ENCODE measurements at places on chromosomes 16 and 17.
A peak's percentile ranks its signal among the peaks of the same experiment; 100 is the strongest.

GRCh38 chr17:8693328-8693727, 51.3 kb downstream of the CCDC42 start:
- DNase-seq, result no peak

DNA sequence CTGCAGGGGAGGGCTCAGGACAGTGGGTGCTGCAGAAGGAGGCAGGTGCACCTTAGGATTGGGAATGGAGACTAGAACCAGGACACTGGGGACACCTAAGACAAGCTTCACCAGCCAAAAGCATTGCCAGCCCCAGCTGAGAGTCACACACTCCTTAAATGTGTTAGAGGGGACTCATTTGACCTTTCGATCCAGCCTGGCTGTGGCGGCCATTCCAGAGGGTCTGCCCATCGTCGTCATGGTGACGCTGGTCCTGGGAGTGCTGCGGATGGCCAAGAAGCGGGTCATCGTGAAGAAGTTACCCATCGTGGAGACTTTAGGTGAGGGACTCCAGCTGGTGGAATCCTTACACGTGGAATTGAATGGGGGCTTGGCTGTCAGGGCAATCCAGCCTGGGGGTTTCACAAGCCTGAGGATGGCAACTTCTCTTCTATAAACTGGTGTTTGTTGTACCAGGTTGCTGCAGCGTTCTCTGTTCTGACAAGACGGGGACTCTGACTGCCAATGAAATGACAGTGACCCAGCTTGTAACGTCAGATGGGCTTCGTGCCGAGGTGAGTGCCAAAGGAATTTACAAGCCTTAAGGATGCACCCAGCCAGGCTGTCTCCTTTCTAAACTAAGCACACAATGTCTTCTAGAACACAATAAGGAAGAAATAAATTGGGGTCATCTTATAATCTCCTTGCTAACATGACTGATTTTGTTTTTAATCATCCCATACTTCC, 65.3 kb downstream of the MEAK7 start:
- no peak for DNase-seq

- no peak for DNase-seq
Observed at GRCh38 chr17:38815576-38816193, 9.4 kb downstream of the CWC25 start.

DNA sequence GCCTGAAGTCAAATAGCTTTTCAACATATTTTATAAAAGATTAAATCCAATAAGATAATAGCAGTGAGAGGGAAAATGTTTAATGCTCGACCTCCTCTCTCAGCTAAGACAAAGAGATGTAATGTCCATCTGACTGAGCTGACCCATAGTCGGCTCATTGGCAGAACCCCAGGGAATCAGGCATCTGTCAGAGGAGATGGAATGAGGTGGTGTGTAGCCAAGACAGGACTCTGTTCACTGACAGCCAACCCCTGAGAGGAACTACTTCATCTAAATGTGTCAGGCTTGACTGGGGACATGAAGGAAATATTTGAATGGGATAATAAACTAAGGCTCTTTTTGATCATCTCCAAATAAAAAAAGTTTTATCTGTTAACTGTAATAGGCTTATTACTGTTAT, 188.0 kb downstream of the CDH11 start:
- DNase-seq, result no peak

DNA sequence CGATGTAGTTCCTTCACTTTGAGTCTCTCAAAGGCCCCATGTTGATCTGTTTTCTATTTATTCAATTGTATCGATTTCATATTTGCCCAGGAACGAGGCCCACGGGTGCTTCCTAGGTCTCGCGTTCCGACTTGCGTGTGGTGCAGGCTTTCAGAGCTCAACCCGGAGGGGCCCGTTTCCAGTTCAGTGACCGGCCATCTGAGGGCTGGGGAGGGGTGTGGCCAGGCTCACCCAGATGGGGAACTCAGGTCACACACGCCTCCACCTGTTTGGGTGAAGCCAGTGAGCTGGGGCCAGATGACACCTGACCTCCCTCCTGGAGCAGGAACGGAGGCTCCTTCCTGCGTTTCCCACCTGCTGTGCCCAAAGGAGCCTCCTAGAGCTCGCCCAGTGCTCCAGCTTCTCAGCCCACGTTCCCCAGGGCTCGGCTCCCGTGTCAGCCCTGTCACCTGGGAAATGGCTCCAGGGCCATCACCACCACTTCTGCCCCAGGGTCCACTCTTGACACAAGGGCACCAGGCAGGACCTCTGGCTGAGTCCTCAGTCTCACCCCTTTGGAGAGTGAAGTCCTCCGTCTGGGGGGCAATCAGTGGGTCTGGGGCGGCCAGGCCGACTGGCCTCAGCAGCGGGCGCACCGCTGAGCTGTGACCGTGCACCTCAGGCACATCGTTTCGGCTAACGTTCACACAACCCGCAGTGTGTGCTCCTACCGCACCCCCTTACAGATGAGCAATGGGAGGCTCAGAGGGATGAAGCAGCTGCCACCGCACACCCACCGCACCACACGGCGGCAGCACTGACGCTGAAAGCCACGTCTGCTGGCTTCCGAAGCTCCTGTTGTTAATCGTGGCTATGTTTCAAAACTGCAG, 18.0 kb downstream of the FOXF1 start:
- no peak for DNase-seq

DNA sequence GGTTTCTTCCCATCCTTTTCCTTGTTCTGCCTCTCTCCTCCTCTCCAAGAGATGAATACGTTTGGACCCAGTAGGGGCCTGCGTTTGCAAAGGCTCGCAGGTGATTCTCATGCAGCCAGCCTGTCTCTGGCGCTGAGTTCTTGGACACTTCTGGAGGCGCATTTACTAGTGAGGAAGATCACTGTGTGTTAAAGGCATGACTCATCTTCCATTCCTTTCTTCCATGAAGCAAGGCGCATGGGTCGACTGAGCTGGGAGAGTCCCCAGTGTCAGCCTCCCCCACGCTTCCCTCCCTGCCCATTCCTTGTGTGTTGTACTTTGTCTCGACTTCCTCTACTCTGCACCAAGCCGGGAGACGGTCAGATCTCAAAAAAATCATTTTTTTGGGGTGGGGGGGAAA, 159.9 kb upstream of the EEF2KMT start:
- DNase-seq, result no peak

DNA sequence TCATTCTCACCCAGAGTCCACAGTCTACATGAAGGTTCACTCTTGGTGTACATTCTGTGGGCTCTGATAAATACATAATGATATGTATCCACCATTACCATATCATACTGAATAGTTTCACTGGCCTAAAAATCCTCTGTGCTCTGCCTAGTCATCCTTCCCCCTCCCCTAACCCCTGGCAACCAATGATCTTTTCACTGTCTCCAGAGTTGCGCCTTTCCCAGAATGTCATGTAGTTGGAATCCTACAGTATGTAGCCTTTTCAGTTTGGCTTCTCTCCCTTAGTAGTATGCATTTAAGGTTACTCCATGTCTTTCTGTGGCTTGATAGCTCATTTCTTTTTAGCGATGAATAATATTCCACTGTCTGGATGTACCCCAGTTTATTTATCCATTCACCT, 101.3 kb downstream of the NOG start:
- no peak for DNase-seq

DNA sequence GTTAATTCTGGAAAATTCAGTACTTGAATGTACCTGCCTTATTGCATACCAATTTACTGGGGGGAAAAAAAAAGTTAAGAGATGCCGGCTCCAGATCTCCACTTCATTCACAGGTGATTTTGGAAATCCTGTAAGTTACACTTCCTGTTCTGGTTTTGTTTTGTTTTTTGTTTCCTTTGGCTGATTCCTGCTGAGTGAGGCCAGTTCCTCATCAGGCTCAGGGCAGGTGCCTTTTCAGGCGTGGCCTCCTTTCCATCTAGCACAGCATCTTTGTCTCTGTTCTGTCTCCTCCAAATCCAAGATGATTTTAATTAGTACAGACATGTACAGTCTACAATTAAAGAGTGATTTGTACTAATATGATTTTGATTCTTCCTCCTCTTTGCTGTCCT, 19.2 kb downstream of the CYB561 start:
- no peak for DNase-seq

DNA sequence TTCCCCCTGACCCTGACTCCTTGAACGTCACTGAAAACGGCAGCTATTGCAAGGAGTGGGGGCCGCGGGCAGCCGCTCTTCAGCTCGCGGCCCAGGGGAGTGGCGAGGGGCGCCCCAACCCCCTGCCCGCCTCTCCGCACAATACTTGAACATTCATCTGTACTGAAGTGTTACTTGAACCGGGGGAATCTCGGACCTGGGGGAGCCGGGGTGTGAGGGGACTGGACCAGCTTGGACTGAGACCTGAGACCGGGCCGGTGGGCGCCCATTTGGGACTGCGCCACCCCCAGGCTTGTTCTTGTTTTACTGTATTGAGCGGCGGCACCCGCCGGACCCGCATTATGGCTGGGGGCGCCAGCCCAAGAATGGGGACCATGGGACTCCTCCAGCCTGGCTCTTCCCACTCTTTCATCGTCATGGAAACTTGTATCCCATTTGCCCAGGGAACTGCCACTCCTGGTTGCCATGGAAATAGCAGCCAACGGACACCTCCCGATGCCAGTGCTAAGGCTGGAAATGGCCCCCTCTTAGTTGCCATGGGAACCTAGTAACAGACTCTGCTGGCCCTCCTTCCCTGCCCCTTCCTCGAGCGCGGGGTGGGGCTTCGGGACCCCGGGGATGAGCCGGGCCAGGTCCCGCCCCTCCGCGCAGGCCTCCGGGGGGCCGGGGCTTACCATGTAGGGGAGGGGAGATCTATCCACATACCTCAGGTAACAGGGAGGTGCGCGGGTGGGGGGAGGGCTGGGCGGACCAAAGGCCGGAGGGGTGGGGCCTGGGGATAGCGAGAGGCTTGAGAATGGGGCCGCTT, 805 bp upstream of the ORAI3 start:
- peak; percentile 89 for DNase-seq

DNA sequence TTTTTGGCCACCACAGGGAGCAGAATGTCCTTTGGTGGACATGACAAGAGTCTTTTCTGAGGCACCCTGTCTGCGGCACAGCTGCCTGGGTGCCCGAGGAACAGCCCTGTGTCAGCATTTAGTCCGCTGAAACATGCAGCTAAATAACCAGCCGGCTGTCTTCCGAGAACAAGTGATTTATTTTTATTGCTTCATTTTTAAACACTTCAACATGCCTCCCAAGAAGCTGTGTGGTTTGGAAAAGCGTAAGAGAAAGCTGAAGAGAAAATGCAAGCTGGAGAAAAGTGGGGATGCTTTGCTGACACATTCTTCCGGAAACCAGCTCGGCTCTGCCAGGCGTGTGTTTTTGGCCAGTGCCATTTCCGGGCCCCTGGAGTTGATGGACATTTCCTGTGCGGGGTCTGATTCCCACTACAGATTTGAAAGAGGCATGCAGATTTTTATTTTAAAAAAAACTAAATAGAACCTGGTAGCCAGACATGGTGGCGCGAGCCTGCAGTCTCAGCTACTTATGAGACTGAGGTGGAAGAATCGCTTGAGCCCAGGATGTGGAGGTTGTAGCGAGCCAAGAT, 94.7 kb downstream of the SEC14L1 start:
- DNase-seq, result no peak

GRCh38 chr17:75878174-75878998, at the start of gene TRIM47:
TSS of gene TRIM47 (minus strand) at chr17:75878581. CDS start at chr17:75878548, 33 bp downstream.
- peak; percentile 83 for DNase-seq

- DNase-seq, result no peak
Observed at GRCh38 chr17:6160232-6160555, 90.0 kb downstream of the WSCD1 start.

DNA sequence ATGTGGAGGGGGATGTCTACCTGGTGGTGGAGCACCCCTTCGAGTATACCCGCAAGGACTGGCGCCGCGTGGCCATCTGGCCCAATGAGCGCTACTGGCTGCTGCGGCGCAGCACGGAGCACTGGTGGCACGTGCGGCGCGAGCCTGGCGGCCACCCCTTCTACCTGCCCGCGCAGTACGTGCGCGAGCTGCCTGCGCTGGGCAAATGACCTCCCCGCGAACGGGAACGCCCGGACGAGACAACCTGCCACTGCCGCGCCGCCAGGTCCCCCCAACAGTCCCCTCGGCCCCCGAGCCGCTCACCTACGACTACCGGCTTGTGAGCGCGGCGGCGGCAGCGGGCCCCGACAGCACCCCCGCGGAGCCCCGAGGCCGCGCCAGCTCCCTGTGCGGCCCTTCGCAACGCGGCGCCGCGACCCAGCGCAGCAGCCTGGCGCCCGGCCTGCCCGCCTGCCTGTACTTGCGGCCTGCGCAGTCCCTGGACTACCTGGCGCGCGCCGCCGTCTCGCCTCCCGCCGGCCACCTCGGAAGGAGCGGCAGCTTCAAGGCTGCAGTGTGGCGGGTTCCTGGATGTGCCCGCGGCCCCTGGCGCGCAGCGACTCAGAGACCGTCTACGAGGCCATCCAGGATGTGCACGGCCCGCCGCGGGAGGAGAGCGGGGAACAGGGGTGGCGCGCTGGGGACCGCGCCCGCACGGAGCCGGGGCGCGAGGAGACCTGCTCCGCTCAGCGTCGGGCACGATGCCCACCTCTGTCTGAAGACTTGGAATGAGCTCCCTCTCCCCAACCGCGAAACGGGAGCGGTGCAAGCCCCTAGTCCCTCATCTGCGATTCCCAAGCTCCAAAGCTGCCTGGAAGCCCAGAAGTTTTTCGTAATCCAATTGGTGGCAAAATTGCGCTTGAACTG, 48.7 kb upstream of the AMZ2 start:
- DNase-seq, result no peak

DNA sequence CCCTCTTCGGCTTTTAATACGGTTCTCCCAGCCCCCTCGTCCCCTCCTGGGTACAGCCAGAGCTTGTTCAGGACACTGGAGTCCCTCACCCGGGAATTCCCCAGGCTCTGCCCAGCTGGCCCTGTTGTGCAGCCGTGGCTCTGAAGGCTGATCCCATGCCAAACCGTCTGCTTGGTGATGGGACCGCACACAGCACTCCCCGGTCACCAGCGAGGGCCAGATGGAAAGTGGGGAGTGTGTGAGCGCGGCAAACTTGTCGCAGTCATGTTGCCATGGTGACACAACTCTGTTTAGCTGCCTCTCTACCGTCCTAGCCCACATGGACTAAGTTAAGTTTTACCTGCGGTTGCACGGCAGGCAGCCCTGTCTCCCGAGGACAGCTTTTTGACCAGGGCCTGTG, 107.9 kb downstream of the RAP1GAP2 start:
- no peak for DNase-seq

- no peak for DNase-seq
Observed at GRCh38 chr17:835263-835662, 53.1 kb downstream of the MRM3 start.

GRCh38 chr17:71430281-71430680, 690.5 kb upstream of the SOX9 start:
- DNase-seq, result no peak

DNA sequence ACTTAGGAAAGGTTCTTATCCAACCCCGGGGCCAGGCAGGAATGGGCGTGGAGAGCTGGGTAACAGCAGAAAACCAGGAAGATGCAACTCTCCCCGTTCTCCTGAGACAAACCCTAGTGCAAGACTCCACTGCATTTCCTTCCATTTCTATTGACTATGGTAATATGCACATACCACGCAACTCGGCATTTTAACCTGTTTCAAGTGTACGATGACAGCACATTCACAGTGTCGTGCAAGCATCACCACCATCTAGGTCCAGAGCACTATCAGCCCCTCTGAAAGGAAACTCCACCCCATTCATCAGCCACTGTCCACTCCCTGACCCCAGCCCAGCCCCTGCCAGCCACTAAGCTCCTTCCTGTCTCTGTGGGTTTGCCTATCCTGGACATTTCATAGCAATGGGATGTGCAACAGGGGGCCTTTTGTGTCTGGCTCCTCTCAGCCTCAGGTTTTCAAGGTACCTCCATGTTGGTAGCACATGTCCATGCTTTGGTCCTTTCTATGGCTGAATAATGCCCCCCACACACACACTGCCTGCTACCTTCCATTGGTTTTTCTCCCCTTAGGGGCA, 441.9 kb downstream of the SOX9 start:
- DNase-seq, result no peak

Measured in right lobe of liver (tissue), 6 donors.